NCI-H510A (cell line): ENCODE measurements at places on chromosomes 2 and 18.

GRCh38 chr2:191622374-191623320 lies 55.3 kb upstream of the NABP1 start:
- no peak for DNase-seq

DNA sequence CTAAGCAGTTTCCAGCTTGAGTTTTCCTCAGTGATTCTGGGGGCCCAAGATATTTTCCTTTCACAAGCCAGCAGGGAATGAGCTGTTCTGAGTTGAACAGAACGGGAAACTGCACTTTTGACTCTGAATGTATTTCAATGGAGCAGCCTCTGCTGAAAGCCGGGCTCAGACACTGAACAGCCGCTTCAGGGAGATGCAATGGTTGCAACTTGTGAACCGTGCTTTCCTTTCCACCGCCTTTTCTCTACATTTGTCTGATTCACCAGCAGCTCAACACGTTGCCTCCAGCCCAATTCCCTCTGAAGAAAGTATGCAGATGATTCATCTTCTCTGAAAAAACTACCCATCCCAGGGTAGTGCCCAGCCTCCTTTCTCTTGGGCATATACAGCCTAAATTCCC lies 119.3 kb upstream of the PKDCC start:
- no peak for DNase-seq

DNA sequence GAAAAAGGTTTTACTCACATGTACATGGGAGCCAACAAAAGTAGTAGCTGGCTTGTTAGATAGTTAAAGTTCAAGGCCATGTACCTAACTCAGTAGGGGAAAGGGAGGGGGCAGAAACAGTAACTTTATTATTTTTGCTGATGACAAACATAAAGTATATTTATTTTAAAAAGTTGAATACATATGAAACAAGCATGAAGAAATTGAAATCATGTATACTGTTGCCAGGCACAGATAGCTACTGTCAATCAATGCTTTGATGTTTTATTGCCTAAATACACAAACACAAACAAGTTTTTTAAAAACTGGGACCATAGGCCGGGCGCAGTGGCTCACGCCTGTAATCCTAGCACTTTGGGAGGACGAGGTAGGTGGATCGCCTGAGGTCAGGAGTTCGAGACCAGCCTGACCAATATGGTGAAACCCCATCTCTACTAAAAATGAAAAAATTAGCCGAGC lies 7.6 kb upstream of the PSD4 start:
- no peak for DNase-seq

GRCh38 chr2:179440642-179441251 lies 176.1 kb upstream of the SESTD1 start:
- peak; percentile 9 for DNase-seq

DNA sequence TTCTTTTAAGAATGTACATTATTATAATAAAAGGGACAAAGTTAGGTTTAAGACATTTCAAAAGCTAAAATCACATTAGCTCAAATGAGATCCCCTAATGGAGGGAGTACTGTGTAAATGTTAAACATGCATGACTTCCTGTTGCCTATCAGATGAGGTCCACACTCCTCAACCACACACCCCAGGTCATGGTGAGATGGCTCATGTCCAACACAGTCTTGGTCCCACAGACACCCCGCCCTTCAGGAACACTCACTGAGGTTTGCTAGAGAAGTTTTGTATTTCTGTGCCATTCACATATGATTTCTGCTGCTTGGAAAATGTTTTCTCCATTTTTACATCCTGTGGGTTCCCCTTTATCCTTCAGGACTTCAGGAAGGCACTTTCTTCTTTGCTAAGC lies 491.0 kb downstream of the SOX11 start:
- DNase-seq = no peak

DNA sequence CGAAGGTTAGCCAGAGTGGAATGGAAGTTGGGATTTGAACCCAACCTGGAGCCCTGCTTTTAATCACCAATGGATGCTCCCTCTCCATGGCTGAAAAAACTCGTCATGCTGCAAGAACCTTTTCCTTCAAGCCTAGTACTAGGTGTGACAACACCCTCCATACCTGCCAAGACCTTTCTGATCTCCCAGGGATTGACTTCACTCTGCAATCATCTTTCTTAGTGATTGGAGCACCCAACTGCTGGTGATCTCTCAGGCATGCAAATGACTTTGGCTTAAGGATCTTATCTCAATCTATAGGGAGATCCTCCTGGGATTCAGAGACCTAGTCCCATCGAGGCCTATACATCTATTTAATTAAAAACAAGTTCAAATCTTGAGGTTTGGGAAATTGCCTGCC lies 23.5 kb upstream of the ITGB6 start:
- DNase-seq = no peak

DNA sequence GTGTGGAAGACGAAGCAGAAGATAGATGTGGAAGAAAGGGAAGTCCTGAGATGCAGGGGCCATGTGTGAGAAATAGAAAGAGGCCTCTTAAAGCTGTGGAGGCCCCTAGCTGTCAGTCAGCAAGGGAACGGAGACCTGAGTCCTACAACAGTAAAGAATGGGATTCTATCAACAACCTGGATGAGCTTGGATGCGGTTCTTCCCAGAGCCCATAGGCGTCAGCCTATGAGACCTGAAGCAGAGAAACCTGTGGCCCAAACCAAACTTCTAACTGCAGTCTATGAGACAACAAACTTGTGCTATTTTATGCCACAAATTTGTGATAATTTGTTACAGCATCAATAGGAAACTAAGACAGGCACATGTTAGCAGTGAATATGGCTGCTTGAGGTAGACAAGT lies 583.7 kb downstream of the ADCYAP1 start:
- no peak for DNase-seq

GRCh38 chr2:95001051-95001562 lies 24.4 kb upstream of the MAL start:
- no peak for DNase-seq

- DNase-seq = no peak
These were observed 51.7 kb upstream of the KLF7 start for GRCh38 chr2:207217442-207217841.

GRCh38 chr2:64112016-64112415 lies 32.2 kb downstream of the PELI1 start:
- no peak for DNase-seq

DNA sequence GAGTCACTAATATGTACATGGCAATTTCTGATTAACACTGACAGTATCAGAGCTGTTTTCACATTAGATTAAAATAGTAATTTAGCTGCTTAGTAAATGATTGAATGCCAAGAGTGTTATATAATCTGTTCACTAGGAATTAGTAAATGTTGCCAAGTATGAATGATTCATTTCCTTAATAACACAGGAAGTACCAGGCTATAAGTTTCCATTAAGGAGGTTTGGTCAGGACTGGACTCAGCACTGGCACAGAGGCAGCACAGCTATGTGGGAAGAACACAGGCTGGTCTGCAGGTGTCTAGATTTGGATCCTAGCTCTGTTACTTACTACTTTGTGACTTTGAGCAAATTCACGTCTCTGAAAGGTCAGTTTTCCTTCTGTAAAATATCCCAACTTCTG lies 97.2 kb downstream of the TDRD15 start:
- DNase-seq = no peak

- no peak for DNase-seq
These were observed 28.7 kb downstream of the ACAA2 start for GRCh38 chr18:49784427-49785185.

GRCh38 chr2:229896857-229897256 lies 25.0 kb downstream of the TRIP12 start:
- no peak for DNase-seq

DNA sequence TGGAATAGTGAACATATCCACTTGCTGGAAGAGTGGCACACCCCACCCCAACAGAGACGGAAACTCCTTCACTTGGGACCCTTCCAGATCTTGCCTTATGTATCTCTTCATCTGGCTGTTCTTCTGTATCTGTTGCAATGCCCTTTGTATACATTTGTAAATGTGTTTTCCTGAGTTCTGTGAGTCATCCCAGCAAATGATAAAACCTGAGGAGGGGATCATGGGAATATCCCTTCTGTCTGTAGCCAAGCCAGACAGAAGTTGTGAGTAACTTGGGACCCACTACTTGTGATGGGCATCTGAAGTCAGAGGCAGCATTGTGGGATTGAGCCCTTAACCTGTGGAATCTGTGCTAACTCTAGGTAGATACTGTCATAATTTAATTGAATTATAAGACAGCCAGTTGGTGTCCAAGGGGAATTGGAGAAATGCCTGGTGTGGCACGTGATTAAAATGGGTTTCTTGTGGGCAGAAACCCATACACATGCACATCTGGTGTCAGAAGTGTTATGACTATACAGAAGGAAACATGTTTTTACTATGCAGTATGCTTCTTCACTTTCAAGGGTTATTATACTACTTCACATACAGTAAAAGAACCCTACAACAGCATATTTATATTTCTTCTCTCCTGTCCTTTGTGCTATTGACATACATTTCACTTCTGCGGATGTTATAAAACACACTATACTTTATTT lies 32.3 kb upstream of the TMEM247 start:
- DNase-seq = no peak

DNA sequence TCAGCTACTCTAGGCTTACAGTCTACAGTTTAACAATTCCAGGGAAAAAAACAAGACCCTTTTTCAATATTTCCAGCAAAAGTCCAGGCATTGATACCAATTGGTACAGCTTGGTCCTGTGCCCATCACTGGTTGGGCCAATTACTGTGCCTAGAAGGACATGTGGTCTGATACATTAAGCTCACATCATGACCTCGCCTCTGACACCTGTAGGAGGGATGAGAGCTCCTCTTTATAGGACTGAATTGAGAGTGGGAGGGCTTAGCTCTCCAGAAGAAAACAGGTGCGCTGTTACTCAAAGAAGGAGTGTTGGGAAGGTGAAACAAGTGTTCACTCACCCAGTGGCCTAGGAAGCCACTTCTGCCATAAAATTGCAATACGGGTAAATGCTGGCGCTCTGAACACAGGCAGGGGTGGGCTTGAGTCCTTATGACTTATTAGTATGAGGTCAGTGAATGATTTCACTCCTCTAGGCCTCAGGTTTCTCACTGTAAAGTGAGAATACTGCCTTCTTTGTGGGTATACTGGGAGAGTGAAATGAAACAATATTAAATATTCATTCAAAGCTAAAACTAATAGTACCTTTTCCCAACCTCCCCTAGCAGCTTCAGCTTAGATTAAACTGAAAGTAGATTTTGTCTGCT lies 49.7 kb downstream of the RABL2A start:
- no peak for DNase-seq

DNA sequence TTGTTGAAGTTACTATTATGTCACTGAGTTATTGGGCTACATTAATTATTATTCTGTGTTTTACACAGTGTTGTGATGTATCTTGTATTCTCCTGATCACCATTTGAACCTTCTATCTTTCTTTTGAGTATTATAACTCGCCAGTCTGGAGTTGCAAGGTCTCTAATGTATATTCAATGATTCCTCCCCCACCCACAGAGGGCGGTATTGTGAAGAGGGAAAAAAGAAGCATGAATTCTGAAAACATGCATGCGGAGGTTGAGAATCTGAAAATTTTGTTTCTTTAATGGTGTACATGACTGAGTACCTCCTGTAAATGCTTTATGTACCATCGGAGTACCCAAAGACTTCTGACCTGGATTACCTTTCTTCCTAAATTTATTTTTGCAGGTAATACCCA lies 266.6 kb downstream of the NR4A2 start:
- no peak for DNase-seq

DNA sequence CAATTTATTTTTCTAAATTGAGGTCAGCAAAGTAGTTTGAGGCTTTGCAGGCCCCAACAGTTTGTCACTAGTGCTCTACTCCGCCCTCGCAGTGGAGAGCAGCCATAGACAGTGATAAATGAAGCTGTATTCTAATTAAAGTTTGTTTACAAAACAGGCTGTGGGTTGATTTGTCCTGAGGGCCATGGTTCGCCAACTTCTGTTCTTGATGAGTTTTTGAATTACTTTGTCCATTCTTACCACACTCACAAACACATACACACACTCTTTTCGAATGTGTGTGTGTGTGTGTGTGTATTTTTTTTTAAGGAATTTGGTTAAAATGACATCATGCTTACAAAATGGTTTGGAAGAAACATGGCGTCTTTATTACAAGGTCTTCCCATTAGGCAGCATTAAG lies 68.6 kb downstream of the MTCL1 start:
- DNase-seq = no peak

DNA sequence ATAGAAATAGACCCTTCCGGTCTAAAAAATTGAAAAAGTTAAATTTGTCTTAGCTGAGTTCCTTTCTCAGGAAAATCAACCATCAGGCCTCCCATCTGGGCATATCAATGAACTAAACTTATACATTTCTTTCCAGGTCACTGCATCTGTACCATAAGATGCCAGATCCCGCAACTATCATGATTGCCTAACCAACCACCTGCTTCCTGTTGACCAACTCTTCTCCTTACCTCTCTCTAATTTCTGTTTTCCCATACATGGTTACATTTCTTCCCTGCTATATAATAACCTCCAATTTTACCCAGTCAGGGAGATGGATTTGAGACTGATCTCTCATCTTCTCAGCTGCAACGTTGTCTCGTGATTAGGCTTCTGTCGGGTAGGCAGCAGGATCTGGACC lies 228.7 kb downstream of the FSIP2 start:
- DNase-seq = no peak

DNA sequence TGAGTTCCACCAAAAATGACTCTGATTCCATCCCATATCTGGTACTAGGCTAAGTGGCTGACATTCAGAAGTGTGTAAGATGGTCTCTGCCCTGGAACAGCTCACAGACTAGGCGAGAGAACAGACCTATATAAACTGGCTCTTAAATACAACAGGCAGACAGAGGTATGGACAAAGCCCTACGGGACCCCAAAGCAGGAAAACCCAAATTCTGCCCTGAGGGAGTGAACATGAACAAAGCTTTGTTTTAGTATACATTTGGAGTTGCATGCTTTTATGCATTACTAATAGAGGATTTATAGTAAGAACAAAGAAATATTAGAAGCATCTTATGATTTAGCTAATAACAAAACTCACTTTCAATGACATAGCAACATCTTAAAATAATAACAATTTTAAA lies 25.1 kb downstream of the GDF7 start:
- DNase-seq = no peak

DNA sequence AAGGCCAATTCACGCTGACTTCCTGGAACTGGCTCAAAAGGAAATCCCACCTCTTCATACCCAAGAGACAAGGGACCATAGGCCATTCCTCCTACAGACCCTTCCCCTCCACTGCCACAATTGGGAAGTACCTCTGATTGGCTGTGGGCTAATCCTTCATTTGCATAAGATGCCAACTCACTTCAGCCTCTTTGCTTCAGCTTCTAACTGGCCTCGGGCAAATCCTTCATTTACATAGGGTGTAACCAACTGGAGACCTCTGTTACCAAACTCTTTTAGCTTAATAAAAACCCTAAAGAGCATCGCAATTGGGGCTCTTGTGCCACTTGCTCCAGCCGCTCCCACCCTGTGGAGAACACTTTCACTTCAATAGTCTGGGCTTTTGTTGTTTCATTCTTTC lies 38.2 kb downstream of the MC2R start:
- DNase-seq = no peak
